CD8-positive, alpha-beta T cell (primary cell): ENCODE measurements at places on chromosomes 13 and 19.

DNA sequence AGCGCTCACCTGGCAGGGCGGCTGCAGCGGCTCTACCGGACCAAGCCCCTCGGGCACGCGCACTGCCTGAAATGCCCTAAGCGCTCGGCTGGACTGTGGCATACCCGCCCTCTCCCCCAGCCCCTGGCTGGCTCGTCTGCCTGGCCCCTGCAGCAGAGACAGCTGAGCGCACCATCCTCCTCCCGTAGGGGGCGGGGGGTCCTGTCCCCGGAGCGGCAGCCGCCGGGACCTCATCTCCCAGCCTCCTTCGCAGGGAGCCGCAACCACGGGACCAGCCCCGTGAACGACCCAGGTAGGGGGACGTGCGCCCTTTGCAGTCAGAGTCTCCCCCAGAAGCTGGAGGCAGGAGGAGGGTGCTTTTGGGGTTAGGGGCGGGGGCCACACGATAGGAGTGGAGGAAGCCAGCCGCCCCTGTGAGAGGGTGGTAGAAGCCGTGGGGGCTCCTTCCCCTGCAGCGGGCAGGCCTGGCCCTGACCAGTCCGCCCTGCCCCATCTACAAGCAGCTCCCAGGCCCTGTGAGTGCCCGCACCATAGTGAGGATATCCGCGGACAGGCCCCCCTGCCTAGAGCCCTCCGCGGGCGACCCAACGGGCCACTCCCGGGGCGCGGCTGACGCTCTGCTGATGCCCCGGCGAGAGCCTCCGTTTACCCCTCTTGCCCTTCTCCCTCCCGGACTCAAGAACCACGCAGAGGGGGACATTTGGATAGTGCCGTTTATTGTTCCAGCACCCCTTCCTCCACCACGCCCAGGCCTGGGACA is 34.2 kb downstream of the ZNF787 start:
- DNase-seq: no peak

DNA sequence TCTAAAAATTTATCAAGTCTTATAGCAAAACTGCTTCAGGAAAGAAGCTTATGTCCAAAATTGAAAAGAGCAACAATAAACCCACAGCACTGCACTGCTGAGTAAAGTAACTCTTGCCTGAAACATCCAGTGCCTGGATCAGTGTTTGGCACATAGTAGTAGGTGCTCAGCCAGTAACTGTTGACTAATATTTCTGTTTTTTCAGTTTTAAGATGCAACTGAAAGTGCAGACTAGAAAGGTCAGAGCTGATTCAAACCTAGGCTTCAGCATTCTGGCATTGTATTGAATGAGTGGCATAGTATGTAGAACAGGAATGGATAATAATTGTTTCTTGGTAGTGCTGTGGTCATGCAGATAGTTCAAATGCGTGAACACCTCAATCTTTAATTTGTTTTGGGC is 67.6 kb downstream of the UBL3 start:
- no peak for DNase-seq

- no peak for DNase-seq
Observed at GRCh38 chr13:62432906-62433305, 1017.3 kb upstream of the PCDH20 start.

- no peak for DNase-seq
Observed at GRCh38 chr19:45314708-45315245, 7.9 kb downstream of the CKM start.

DNA sequence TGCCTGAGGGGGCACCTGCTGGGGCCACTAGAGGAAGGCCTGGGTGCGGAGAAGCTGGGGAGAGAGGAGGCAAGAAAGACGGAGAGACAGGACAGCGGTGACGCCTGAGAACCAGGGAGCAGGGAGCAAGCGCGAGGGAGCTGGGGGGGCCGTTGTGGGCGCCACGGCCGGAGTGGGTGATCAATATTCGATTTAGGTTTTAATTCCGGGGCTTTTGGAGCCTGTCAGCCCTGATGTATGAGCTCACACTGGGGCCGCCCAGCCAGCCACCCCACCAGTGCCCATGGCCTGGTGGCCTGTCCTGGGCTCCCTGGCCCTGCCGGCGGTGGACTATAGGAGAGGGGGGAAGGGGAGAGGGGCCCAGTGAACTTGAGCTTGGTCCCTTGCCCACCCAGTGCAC is 8.7 kb upstream of the ERFL start:
- no peak for DNase-seq
